CD4-positive, alpha-beta T cell treated with Interleukin-17A for 1 hour (primary cell): ENCODE measurements at places on chromosomes 2 and 18.

- DNase-seq, result no peak
Measured at GRCh38 chr2:237708961-237709360, 81.6 kb downstream of the LRRFIP1 start.

- no peak for DNase-seq
Measured at GRCh38 chr2:133393895-133394294, 174.4 kb downstream of the NCKAP5 start.

- DNase-seq, result peak; percentile 70
Measured at GRCh38 chr2:224930124-224930523, 112.1 kb downstream of the DOCK10 start.

DNA sequence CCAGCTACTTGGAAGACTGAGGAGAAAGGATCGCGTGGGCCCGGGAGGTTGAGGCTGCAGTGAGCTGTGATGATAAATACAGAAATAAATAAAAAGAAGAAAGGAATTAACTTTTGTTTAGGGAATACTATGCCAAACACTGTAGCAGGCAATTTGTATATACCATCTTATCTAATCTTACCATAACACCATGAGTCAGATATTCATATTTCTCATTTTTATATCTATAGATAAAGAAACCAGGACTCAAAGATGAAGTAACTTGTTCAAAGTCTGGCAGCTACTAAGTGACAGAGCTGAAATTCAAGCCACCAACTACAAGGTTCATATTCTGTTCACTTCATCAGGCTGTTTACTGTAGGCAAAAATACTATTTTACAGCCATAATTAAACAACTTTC lies 119.2 kb upstream of the SLC39A10 start:
- no peak for DNase-seq

GRCh38 chr18:12946549-12947284 lies 1.1 kb upstream of the SEH1L start:
- DNase-seq, result peak; percentile 13

GRCh38 chr2:197707316-197708213 lies 2.4 kb downstream of the MARS2 start:
- DNase-seq, result peak; percentile 50

DNA sequence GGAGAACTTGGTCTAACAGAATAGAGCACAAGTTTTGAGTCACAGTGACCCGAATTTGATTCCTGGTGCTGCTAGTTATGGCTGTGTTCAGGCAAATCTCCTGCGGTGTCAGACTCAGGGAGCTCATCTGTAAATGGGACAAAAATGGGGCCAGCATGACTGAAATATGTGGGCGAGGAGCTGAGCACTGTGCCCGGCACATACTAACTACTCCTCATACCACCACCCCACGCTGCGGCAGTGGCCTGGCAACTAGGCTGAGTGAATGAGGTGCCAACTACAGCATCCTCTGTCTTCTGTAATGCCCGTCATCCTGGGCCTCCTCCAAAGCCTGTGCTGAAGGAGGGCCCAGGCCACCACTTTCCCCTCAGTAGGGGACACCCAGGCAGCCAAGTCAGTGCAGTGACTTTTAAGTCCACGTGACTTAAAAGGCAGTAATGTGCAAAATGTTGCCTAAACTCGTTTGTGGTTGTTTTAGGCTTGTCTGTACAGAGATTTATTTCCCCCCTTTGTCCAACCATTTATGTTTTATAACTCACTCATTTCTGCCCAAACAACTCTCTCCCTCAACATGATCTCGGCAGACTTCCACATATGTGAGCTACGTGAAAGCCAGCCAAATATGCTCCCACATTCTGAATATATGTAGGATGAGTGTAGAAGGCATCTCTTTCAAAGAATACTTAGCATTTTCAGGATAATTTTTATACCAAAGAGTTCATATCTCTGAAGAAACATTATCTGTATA lies 773.7 kb downstream of the TSN start:
- no peak for DNase-seq

- no peak for DNase-seq
Measured at GRCh38 chr2:19174176-19174575, 184.2 kb downstream of the OSR1 start.

DNA sequence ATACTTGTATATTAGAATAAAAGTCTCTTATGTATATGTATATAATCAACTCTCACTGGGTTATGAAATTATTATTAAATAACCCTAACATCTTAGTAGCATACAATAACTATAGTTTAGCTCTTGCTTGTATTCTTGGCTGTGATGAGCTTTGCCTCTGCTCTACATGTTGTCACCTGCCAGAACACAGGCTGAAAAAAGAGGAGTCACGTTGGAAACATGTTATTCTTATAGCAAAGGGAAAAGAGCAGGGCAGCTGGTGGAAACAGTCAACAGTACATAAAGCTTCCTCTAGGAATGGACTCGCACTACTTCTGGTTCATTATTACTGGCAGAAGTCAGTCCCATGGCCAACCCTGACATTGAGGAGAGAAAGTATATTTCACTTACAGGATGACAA lies 362.0 kb upstream of the KYNU start:
- no peak for DNase-seq

- no peak for DNase-seq
Measured at GRCh38 chr18:30487962-30488361, 554.6 kb downstream of the DSC3 start.

DNA sequence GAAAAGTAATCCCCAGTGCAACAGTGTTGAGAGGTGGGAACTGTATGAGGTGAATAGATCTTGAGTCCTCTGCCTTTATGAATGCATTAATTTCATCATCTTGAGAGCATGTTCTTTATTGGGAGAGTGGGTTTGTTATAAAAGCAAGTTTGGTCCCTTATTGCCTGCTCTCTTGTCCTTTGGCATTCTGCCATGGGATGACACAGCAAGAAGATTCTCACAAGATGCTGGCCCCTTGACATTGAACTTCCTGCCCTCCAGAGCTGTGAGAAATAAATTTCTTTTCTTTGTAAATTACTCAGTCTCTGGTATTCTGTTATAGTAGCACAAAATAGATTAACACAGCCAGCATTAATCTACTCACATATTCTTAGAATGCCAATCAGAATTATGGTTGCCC lies 108.6 kb downstream of the EHBP1 start:
- DNase-seq, result no peak

GRCh38 chr18:3086871-3087270 lies 73.9 kb upstream of the LPIN2 start:
- DNase-seq, result no peak

DNA sequence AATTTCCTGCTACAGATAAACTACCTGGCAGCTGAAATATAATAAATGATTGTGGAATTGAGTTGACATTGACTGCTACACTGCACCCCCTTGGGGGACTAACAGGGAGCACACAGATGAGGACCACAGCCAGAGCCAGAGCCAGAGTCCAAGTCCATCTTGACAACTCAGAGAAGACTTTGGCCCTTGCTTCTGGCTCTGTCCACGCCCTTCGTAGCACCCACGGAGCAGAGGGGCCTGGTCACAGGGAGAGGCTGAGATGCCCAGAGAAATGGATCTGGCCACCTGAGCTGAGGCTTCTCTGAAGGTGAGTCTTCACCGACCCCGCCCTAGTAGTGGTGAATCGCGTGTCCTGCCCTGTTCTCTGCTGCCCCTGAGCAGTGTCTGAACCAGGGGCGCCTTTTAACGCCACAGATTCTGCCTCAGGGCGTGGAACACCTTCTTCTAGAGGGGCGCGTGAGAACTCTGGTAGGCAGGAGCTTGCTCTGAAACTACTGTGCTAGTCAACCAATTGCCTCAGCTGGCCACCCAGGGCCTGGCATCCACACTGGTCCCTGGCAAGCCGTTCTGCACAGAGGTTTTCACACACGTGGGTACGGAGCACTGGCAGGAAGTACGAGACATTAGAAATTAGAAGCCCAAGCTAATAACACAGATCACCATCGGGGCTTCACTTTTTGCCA lies 35.7 kb upstream of the MAT2A start:
- no peak for DNase-seq

DNA sequence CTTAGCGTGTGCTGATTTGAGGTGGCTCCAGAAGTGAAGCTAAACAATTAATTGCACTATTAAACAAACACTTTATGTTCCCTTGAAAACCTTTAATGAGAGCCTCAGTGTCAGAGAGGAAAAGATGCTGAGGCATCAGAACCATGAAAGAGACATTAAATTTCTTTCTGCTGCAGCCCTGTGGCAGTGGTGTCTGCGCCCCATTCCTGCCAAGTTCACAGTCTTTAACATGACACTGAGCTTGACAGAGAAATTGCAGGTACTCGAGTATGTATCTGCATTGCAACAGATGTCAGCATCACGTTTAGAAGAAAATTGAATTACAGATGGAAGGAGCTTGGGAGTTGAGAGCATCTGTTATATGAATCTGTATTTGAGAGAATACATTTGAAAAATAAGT lies 111.3 kb upstream of the CREB1 start:
- no peak for DNase-seq

GRCh38 chr2:168343586-168343985 lies 96.2 kb upstream of the STK39 start:
- no peak for DNase-seq
